ENCODE measurements at places on chromosomes 1 and 21.

DNA sequence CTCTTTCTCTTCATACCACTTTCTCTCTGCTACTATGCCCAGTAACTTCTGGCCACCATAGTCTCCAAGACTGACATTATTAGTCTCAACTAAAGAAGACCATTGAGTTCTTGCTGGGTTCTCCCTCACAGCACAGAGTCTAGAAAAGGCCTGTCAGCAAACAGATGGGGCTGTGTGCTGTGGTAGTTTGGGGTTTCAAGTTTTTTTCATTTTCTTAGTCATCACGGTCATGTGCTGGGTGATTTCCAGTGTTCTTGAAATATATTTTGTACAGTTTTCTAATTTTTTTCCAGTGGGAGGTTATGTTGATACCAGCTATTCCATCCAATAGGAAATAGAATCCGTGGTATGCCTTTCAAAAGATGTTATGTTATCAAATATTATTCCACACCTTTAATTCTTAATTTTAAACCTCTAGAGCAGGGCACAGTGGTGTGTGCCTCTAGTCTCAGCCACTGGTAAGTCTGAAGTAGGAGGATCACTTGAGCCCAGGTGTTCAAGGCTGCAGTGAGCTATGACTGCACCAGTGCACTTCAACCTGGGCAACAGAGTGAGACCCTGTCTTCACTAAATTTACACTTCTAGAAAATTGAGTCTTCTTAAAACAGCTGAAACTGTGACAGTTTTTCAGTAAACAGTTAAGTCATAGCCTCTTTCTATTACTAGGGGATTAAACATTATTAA is 8.3 kb downstream of the CFHR2 start:
- no peak for DNase-seq

- DNase-seq: no peak
These were observed 7.8 kb downstream of the ETV3L start for GRCh38 chr1:157091668-157092273.

DNA sequence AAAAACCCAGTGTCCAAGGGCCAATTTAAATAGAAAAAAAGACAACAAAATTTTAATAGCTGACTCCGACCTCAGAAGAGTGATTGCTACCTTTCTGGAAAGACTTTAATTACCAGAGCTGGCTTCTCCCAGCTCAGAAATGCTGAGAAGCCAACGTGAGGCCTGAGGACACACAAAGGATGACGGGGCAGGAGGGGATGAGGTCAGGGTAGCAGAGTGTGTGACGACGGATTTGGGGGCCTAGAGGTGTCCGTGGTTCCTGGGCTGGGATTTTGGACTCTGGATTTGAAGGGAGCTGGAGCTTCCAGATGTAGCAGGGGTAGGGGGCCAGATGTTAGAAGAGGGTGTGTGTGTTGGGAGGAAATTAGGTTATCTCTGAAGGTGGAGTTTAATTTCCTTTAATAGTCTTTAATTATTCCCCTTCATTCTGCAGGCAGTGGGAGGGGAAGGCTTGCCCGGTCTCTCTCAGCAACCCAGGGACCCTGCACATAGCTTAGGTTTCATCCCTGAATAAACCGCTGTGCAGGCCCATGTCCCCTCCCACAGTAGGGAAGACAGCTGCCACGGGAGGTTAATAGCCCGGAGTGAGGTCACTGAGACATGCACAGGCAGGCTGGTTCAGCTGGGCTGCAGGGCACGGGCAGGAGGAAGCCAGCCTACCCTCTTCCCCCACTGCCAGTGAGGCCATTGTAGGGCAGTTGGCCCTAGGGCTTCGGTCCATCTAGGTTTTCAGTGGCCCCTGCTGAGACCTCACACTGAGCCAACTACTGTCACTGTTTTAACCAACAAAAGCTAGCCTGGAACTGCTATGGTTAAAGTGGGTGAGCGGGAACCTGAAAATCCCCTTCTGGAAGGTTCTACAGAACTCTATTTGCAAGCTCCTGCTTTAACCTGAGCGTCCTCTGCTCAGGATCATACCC is 3.8 kb upstream of the PADI3 start:
- DNase-seq: no peak

DNA sequence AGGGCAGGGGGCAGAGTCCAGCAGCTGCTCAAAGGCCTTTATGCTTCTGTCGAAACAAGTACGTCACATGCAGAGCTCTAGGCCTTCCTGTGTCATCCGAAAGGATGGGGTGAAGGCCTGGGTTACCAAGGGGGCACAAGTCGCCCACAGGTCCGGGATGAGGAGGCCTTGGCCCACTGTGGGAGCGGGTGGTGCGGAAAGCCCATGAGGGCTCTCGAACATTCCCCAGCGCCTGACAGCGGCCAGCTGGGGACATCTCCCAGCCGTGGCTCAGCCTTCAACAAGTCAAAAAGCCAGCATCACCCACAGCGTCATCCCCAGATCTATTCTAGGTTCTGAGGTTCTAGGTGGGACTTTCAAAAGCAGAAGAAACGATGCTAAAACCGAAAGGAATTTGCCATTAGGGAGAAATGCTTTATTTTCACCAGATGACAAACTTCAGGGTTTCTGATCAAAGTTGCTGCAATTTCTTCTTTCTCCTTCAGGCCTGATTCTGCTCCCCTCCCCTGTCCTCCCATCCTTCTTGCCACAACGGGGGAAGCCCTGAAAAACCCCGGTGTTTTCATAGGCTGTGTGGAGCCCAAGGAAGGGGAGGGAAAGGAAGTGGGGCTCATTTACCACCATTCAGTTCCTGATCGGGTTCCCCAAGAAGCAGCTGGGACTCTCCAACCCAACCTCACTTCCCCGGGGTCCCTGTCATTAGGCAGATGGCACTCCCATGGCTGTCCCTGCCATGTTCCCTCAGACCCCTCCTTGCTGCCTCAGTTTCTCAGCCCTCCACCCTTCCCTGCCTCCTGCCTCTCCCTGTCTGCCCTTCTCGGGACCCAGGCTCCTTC is 17.6 kb downstream of the GPR137B start:
- no peak for DNase-seq

GRCh38 chr1:33377013-33377412 is 53.9 kb downstream of the PHC2 start:
- no peak for DNase-seq

- no peak for DNase-seq
These were observed 272.6 kb downstream of the MATN1 start for GRCh38 chr1:30450818-30451233.

DNA sequence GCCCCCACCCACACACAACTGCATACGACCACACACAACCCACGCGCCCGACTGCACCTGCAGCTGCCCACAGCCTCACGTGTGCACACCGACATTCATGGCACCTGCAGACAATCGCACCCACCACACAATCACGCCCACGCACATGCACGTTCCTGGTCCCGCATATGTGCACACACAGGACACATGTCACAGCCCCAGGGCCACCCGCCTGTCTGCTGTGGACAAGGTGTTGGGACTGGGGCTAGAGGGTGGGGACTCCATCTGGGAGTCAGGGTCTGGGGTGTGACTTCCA is 56.4 kb downstream of the ARHGEF16 start:
- DNase-seq: no peak

- DNase-seq: no peak
These were observed 57.2 kb downstream of the CD46 start for GRCh38 chr1:207808911-207809555.

DNA sequence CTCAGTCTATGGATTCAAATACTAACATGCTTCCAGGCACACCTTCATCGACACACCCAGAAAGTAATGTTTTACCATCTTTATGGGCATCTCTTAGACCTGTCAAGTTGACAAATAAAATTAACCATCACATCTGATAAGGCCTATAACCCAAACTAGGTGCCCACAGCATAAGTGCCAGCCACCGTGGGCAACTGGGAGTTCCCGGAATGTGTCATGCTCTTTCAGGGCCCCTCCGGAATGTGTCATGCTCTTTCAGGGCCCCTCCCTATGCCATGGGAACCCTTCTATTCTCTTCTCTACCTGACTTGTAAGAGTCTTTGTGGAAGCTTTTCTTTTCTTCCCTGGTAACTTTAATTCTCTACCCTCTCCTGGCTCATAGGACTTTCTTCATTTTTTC is 26.6 kb downstream of the KRTAP24-1 start:
- DNase-seq: no peak

GRCh38 chr1:85284202-85284601 is 7.8 kb upstream of the BCL10 start:
- DNase-seq: no peak

DNA sequence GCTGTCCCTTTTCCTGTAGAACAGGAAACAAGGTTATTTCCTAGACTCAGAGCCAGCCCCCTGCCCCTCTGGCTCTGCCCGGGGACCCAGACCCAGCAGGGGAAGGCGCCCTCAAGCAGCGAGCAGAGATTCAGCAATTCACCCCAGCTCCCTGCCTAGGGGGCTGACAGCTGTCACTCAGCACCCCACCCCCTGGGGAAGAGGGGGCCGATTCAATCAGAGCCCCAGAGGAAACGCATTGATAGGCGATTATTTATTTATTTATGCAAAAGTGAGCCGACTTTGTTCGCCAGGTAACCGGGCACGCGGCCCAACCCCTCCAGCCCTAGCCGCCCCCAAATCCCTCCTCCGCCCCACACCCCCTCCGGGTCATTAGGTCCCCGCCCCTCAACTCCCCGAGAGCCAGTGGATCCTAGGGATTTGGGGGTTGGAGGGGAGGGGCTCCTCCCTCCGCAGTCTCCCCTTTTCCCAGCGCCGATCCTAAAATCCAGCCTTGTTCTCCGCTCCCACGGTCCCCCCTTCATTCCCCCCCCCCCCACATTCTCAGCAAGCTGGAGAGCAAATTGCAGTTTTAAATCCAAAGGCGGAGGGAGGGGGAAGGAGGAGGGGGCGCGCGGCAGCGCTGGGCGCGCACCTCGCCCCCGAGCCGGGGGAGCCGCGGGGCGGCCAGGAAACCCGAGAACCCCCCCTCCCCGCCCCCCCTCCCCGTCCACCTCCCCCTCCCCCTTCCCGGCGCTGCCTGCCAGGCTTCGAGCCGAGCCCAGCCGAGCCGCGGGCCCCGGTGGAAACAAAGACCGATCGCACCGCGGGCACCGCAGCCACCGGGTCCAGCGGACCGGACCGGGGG is 1.3 kb downstream of the AHDC1 start:
- no peak for DNase-seq

DNA sequence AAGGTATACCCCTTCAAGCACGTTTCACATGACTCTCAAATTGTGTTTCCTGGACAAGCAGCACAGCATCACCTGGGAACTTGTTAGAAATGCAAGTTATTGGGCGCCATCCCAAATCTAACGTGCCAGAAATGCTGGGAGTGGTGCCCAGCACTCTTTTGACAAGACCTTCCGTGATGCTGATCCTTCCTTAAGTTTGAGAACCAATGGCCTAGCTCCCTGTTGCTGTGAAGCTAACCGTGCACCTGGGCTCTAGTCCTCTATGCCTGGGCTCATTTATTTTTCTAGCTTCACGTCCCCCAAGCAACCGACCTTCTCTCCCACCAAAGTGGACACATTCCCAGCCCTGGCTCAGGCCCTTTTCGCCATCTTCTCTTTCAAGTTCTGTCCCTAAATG is 4.3 kb downstream of the BEST4 start:
- DNase-seq: no peak

DNA sequence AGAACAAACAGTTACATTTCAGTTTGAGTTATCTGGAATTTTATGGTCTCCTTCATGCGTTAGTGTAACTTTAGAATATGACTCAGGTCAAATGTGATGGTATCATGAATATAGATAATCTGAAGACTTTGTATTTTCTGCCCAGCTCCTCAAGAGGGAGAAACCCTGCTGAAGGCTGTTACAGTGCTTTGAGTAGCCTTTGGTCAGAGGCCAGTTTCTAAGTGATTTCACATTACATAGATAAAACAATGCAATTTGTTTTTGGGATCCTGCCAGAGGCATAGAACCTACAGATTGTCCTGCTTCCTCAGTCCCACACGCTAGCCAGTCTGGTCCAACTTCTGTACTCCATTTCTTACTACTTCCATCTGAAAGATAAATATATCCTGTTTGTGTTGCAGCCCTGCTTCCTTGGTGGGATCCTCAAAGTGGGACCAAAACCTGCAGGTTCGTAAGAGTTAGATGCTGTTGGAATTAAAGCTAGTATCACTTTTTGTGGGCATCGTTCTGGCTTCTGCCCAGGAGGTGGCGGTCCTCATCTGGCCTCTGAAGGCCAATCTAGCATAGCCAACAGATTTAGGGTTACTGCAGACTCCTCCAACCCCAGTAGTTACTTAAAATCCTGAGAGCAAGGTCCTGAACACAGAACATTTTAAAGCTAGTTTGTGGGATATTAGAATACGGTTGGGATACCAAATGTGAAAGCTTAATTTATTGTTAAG is 645.8 kb upstream of the USP24 start:
- DNase-seq: no peak

GRCh38 chr1:156862997-156863599 is 2.4 kb downstream of the NTRK1 start:
- DNase-seq: no peak

DNA sequence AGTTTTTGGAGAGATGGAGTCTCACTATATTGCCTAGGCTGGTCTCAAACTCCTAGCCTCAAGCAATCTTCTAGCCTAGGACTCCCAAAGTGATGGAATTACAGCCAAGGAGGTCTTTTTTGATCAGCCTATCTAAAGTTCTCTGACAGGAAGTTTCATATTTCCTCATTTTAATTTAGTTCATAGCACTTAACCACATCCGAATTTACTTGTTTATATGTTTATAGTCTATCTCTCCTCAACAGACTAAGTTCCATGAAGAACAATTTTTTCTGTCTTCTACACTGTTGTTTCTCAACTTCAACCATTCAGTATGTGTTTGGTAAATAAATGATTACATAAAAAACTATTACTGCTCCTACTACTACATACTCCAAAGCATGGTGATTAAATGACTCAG is 47.9 kb downstream of the GON4L start:
- no peak for DNase-seq

DNA sequence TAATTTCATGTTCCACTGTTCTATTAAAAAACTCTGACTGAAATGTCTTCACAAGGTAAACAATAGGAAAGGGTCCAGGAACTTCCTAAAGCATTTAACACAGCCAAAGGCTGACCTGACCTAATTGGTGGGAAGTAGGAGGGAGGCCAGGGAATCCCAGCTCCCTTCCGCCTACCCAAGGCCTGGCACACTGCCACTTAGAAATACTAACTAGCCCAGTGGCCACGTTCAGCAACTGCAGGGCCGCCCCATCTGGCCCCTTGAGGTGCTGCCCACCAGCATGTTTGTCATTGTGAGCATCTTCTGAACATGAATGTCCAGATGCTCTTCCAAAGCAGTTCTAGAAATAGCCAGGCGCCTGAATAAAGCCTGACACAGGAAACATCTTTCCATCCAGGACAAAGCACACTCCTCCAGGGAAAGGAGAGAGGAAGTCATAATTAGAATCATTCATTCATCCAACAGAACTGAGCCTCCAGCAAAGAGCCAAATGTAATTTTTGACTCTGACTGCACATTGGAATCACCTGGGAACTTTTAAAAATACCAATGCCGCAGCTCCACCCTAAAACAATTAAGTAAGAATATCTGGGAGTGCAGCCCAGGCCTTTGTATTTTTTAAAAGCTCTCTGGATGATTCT is 44.6 kb upstream of the BCL9 start:
- no peak for DNase-seq

DNA sequence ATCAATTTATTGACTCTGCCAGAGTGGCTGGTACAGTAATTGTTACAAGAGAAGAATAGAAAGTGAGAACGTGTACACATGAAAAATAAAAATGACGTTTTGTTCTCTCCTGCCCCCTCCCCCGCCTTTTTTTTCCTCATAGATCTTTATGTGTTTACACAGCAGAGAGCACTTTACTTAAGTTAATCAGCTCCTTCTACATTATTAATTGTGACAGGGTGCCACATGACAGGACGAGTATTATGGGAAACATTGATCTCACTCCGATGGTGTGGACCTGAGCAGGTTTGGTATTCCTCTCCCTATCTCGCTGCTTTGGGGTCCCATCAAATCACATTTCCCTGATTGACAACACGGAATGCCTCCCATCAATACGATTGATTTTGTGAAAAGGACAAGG is 285.7 kb downstream of the TM2D1 start:
- DNase-seq: no peak

GRCh38 chr1:5198328-5198727 is 543.9 kb downstream of the AJAP1 start:
- no peak for DNase-seq

Measured in stimulated activated CD4-positive, alpha-beta T cell treated with anti-CD3 and anti-CD28 coated beads, TNF-alpha, amount 100 ng/mL, for 24 hours (primary cell).